NCI-H146 (cell line): ENCODE measurements at places on chromosomes 2 and 18.

DNA sequence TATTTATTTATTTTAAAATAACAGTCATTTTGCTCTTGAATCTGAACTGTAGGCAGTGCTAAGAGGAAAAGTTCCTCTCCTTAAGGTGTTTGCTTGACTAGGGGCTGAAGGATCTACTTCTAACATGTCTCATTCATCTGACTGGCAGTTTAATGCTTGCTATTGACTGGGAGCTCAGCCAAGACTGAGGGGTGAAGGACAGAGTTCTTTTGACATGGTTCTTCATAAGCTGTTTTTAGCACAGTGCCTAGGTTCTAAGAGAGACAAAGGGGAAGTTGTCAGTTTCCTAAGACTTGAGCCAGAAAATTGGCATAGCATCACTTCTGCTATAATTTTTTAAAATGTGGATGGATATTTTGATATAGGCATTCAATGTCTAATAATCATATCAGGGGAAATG lies 73.0 kb downstream of the COMMD1 start:
- no peak for DNase-seq

- no peak for DNase-seq
These were observed 43.1 kb downstream of the ACKR3 start for GRCh38 chr2:236612737-236613136.

DNA sequence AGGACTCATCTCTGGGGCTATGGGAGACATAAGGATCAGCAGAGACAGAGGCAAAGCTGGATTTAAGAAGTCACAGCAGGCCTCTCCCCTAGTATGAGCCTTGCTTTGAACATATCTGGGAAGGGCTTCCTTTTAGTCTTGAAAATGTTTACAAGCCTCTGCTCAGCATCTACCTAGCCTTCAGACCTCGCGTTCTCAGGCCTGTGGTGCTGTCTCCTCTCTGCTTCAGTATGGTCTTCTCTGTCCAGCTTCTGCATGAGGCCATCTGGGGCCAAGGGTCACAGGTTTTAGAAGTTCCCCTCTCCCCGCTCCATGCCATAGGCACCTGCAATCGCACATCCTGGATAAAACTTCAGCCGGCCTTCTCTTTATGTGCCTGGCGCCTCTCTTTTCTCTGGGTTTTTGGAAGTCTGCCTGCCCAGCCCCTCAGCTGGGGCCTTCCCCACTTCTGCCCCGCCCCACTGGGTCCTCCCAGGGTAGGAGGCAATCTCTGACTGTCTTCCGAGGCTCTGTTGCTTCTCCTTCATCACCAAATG lies 7.1 kb downstream of the ACTG2 start:
- DNase-seq: no peak

DNA sequence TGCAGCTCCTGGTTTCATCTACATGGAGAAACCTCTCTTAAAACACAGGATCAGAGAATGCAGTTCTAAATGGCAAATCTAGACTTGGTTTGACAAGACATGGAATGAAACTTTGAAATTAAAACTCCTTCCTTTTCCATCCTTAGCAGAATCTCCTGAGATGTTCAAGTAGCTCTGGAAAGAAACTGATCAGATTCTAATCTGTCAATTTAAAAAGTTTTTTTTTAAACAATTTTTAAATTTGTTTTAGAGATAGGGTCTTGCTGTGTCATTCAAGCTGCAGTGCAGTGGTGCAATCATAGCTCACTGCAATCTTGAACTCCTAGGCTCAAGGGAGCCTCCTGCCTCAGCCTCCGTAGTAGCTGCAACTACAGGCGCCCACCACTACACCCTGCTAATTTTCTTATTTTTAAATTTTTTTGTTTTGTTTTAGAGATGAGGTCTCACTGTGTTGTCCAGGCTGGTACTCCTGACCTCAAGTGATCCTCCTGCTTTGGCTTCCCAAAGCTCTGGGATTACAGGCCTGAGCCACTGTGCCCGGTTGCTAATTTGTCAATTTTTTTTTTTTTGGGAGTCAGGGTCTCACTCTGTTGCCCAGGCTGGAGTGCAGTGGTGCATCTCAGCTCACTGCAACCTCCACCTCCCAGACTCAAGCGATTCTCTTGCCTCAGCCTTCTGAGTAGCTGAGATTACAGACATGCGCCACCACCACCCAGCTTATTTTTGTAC lies 216.7 kb downstream of the TGIF1 start:
- no peak for DNase-seq
